GM23248 (cell line): ENCODE measurements at places on chromosomes 2 and 18.

DNA sequence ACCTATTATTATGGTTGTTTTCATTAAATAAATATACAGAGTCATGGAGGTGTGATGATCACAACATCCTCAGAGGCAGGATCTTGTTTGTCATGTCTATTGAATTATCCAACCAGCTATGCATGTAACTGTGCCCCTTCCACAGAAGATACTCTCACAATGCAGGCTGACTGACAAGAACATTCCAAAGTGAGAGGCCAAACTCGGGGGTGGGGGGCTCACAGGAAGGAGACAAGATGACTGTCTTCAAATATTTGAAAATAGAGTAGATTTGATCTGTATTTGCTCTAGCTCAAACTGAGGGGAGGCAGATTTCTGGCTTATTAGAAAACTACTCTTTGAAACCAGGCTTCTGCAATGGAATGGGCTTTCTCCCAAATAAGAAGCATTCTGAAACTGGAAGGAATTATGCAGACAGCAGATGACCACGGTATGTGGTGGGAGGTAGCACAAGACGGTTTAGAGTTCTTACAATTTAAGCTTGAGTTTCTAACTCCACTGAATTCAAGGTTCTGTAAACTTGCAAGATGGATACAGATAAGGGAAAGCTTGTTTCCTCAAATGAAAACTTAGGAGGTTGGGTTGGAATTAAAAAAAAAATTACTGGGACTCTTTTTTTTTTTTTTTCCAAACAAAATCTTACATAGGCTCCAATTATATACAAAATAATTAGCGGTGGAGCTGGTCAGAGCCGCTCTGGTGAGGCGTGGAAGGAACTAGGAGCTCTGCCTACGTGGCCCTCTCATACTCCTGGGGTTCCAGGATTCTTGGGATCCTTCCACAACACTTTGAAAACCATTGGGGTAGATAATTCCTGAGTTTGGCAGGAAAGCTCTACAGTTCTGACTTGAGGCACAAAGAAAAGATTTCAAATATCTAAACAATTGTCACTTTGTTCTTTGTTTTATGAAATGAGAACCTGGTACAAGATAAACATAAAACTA lies 79.3 kb downstream of the PLA2R1 start:
- peak; percentile 72 for DNase-seq

GRCh38 chr2:109174214-109174613 lies 45.2 kb downstream of the SH3RF3 start:
- DNase-seq: peak; percentile 40

- DNase-seq: no peak
Observed at GRCh38 chr2:25512707-25513106, 160.7 kb downstream of the DTNB start.

DNA sequence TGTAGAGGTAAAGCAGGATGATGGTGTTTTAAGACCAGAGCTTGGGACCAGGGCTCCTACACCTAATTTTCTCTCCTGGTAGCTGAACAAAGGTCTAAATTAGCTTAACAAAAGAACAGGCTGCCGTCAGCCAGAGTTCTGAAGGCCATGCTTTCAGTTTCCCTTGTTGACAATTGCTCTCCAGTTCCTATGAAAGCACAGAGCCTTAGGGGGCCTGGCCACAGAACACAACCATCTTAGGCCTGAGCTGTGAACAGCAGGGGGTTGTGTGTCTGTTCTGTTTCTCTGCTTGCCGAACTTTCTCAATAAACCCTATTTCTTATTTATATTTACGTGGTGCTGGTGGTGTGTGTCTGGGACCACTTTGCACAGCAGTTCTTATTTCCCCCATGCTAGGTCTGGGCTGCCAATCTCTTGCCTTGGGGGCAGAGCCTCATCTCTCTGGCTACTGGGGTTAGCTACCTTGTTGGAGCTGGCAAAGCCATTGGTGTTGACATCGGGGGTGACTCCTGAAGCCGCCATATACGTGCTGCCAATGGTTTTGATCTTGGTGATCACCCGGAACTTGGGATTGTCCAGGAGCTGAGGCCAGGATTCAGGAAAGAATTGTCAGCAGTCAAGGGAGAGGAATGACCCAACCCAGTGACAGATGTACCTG lies 29.0 kb downstream of the CENPO start:
- no peak for DNase-seq

- no peak for DNase-seq
Observed at GRCh38 chr2:100000915-100001707, 141.3 kb downstream of the AFF3 start.

GRCh38 chr2:168207851-168208250 lies 39.5 kb downstream of the STK39 start:
- no peak for DNase-seq

- DNase-seq: no peak
Observed at GRCh38 chr2:205022841-205023240, 477.6 kb downstream of the PARD3B start.

DNA sequence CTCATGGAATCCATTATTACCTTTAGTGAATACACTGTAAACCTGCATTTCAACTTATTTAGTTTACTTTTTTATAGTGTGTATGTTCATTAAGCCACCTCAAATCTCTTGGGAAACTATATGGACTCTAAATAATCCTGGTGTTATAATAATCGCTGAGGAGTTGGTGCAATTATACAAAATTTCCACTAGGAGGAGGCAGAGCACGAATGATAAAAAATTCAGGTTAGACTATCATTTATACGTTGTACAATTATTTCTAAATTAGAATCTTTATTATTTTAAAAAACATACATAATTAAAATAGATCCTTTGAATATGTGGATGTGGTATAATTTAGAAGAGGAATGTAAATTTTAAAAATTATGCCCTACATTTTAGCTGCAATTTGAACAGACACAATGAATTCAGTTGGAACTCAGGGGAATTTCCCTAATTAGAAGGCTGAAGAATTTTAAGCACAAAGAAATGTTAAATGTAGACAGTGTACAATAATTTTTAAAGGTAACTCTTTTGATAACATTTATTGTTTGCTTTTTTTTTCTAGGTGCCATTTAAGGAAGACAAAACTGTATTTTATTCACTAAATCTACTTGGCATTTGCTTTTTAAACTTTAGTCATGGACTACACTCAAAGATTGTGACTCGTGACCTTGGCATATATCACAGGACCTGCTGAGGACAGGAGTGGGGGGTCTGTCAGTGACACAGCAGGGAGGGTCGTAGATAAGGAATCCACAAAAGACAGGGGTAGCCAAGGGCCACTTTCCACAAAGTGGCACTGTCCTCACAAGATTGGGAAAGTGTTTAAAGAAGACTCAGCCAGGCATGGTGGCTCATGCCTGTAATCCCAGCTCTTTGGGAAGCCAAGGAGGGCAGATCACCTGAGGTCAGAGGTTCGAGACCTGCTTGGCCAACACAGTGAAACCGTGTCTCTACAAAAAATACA lies 45.5 kb downstream of the RAB12 start:
- peak; percentile 50 for DNase-seq

DNA sequence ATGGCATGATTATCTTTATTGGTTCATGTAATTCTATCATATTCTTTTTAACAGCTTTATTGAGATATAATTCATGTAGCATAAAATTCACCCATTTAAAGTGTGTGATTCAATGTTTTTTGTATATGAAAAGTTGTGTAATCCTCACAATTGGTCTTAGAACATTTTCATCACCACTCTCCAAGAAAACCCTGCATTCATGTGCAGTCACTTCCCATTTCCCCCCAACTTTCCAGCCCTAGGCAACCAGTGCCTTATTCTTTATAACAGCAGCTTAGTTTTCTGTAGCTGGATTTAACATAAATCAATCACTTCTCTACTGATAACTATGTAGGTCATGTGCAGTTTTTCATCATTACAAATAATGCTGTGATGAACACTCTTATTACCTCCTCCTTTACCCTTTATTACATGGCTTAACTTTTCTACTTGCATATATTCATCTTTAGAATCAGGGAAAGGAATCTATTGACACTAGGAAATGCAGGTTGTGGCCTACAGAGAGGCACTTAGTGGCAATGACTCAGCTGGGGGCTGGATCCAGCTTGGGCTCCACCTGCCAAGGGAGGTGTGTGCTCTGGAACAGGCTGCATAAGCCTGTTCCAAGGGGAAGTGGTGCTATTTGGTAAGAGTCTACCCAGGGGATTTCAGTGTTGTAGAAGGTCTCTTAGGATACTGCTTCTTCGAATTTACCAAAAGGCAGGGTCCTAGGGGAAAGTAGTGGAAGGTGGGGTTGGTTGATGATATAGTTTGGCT lies 89.1 kb downstream of the ETAA1 start:
- DNase-seq: peak; percentile 6

DNA sequence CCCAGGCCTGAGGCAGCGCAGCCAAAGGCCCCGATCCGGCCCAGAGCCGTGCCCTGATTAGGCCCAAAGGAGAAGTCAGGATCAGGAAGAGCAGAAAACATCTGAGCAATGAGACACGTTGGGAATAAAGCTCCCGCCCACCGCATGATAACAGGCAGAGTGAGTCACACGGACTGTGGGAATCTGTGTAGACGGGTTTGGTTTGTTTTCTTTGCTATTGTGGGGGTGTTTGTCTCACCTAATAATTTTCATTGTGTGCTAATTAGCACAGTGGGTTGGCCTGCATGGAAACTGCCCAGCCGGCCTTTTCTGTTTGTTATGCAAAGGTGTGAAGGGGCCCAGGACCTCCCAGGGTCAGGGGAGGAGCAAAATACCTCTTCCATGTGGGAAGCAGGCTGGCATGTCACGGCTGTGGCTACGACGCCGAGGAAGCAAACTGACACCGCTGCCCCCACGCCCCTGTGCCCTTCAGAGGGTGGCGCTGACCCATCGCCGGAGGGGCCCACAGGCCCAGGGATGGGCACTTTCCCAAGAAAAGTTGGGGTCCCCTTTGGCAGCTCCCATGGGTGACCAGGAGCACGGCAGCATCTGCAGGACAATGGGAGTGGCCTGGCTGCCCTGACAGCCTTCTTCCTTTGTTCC lies 68.4 kb upstream of the CTDP1 start:
- peak; percentile 92 for DNase-seq

DNA sequence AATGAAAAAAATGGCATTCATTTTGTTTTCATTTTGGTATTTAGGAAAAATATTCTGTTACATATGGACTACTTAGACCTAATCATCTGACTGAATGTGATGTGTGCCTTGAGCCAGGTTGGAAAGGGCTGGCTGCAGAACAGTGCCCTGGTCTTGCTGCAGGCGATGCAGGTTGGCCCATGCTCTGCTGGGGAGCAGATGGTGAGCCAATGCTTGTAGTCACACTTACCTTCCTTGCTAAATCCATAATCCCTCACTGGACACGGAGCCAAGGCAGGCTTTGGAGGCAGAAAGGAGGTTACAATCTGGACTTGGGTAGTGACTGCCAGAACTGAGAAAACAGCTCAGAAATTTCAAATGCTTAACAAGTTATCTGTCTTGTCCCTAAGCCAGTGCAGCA lies 228.7 kb downstream of the ARHGAP15 start:
- DNase-seq: no peak

DNA sequence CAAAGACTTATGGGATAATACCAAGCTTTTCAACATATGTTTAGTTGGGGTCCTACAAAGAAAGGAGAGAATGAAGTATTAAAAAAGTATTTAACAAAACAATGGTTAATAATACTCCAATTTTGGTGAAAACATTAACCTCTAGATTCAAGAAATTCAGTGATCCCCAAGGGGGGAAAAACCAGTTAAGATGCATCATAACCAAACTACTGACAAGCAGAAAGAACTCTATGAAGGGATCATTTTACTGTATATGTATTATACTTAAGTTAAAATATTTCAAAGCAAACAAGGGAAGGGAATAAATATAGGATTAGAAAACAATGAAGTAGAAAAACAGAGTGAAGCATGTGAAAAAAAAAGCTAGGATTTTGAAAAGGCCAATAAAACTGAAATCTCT lies 8.7 kb downstream of the CNRIP1 start:
- no peak for DNase-seq

- DNase-seq: no peak
Observed at GRCh38 chr2:151616760-151617339, 117.4 kb downstream of the NEB start.

GRCh38 chr18:45198526-45198925 lies 416.8 kb upstream of the SLC14A2 start:
- peak; percentile 7 for DNase-seq

GRCh38 chr2:110877031-110877827 lies 144.9 kb downstream of the ACOXL start:
- no peak for DNase-seq

DNA sequence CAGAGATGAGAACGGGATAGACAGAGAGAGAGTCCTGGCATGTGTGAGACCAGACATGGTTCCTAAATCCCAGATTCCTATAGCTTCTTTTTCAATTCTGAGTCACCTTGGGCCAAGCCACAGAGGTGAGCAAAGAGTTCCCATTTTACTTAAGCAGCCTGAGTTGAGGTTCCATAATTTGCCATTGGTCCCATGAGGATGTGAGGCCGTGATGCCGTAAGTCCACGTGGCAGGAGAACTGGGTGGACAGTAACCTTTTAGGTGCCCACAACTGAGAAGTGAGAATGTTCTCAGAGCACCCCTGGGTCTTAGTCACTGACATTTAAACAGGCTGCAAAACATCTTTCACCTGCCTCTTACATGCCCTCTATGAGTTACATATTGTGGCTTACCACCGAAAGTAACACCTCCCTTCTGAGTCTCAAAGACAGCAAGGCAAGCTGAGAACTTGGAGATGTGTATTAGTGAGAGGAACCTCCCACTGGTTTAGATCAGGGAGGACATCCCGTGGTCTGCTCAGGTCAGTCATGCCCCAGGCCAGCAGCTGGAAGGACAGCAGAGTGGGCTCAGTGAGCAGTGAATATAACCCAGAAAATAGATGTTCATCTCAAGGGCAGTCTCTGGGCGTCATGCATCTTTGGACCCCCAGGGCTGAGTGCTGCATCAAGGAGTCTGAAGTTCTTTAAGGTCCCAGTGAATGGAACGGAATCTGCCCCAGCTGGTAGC lies 127.9 kb upstream of the LGALSL start:
- no peak for DNase-seq

DNA sequence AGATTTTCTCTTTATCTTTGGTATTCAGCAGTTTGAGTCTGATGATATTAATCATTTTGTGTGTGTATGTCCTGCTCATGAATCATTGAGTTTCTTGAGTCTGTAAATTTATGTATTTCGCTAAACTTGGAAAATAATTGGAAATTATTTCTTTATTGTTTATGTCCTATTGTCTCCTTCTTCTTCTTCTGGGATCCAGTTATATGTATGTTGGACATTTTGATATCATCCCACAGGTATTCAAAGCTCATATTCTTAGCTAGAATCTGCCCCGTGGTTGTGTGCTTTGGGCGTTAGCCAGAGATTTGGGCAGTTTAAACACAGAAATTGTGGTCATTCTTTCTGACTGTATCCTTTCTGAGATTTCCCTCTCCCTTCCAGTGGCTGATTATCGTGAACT lies 243.0 kb upstream of the SPRED2 start:
- no peak for DNase-seq

DNA sequence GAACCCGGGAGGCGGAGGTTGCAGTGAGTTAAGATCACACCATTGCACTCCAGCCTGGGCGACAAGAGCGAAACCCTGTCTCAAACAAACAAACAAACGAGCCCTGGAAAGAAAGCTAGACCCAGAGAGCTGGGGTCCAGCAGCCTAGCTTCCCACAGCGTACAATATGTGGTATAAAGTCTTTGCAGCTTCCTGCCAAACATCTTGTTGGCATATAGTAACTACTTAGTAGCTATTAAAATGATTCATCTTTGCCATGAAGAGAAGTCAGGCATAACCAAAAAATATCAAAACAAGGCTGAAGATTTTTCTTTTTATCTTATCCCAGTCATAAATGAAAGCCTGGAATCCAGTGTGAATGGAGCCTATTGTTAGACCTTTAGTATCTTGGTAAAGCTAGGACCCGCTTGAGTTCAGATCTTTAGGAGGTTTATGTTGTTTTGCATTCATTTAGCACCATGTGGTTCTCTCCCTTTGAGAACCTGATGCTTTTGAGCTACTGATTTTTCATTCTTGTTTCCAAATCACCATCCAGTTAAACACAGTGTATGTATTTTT lies 139.7 kb upstream of the NOSTRIN start:
- peak; percentile 17 for DNase-seq
